ENCODE measurements at places on chromosomes 3 and 15.

DNA sequence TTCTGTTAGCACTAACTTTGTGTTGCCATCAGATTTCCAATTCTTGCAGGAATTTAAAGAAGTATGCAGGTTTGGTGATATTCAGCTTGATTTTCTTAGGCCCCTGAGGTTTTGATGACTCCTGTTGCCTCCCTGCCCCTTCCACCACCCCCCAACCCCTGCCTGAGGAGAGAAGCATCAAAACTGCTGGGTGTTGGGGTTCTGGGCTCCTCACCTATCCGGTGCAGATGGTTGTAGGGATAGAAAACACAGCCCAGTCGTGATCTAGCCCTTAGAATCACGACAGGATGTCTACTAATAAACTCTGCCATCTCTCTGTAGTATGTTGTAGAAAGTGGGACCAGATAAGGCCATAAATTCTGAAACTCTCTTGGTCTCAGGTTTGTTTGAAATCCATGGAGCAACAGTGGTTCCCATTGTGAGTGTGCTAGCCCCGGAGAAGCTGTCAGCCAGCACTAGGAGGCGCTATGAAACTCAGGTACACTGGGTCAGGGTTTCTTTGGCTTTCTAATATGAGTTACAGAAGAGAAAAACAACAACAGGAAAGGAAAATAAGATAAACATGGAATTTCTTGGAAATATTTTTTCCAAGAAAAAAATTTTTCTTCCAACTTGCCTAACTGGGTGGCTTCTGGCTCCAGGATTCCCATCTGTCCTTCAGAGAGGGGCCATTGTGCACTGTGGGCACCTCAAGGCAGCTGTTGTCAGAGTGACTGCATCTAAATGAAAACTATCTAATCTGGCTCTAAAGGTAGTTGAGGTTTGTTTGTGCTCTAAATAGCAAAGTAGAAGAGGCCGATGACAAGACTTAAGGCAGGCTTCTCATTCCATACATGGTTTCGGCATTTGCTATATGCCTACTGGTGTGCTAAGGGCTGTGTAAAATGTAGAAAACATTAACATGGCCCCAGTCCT, 8.7 kb downstream of the SRP14 start:
- peak; percentile 11 for DNase-seq

- peak; percentile 79 for DNase-seq
Measured at GRCh38 chr15:70198441-70199123, 100.9 kb upstream of the TLE3 start.

GRCh38 chr3:111924283-111924682, 54.5 kb upstream of the ABHD10 start:
- DNase-seq = no peak

GRCh38 chr3:81823882-81824395, 62.5 kb upstream of the GBE1 start:
- DNase-seq = no peak

- DNase-seq = no peak
Measured at GRCh38 chr3:58659051-58659675, 7.4 kb downstream of the FAM3D start.

DNA sequence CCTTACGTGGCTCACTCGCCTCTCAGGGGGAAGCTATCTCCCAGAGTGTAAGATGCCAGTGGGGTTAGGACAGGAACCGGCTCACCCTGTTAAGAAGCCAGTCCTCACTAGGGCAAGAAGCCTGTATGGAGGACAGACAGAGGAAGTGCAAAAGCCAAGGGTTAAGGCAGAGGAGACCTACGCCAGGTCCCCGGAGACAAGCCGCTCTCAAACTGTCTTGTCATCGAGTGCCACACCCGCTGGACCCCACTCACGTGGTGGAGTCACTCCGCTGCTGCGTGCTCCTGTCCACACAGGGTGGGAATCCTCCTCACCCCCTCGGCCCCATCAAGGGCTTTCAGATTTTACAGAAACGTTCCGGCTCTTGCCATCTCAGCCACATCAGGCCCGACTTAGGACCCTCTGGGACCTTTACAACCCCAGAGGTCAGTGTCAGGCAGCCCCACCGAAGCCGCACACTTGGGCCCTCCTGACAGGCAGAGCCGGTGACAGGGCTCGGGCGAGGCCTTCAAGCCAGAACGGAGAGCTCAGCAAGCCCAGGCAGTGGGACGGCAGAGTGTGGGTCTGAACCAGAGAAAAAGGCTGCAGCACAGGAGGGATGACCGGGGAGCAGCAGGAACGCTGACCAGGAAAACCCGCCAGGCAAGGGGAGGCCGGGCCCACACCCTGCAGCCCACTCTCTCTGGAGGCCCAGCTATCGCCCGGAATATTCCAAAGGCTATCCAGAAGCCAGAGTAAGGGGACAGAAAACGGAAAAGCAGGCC, 61.7 kb downstream of the XXYLT1 start:
- DNase-seq = no peak

GRCh38 chr15:60471314-60471713, 7.6 kb downstream of the ICE2 start:
- no peak for DNase-seq

DNA sequence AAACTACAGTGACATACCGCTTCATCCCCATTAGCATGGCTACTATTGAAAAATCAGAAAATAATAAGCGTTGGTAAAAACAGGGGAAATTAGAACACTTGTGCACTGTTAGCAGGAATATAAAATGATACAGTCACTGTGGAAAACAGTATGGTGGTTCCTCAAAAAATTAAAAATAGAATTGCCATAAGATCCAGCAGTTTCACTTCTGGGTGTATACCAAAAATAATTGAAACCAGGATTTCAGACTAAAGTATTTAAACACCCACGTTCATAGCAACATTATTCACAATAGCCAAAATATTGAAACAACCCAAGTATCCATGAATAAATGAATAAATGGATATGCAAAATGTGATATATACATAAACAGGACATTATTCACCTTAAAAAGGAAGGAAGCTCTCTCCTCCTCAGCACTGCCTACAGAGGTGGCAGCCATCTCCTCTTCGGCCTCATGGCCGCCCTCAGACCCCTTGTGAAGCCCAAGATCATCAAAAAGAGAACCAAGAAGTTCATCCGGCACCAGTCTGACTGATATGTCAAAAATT, 34.1 kb downstream of the NGLY1 start:
- DNase-seq = no peak

DNA sequence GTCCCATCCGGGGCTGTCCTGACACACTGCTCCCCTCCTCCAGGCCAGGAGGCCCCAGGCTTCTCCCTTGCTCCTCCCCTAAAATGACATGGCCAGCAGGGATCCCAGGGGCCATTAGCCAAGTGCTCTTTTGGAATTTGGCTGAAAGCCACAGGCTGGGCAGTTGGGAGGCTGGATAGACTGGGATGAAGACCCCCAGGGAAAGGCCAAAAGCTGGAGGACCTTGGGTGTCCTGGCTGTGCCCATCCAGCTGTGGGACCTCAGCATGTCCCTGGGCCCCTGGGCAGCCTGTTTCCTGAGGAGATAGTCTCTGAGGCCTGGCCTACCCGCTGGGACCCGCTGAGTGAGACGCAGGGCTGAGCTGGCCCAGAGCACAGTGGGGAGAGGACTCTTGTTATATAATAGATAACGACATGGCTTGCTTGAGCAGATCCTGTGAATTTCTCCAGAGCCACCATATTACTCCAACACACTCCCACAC, 5.7 kb upstream of the PDE8A start:
- DNase-seq = no peak

DNA sequence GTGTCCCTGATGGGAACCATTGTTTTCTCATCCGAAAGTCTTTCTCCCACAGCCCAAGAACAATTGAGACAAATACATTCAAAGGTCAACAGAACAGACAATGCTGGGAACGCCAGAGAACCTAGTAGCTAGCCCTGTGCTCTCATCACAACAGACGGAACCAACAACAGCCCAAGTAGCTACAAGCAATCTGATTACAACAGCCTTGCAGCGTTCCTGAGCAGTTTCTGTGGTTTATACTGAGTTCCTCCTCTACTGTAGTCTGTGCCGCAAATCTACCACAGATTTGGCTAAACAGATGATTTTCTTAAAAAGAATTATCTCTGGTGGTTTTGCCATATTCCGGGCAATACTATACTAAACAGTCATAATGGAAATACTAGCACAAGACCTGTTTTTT, 435.6 kb downstream of the MECOM start:
- no peak for DNase-seq

- no peak for DNase-seq
Measured at GRCh38 chr3:152266221-152266995, 2.3 kb upstream of the MBNL1 start.

DNA sequence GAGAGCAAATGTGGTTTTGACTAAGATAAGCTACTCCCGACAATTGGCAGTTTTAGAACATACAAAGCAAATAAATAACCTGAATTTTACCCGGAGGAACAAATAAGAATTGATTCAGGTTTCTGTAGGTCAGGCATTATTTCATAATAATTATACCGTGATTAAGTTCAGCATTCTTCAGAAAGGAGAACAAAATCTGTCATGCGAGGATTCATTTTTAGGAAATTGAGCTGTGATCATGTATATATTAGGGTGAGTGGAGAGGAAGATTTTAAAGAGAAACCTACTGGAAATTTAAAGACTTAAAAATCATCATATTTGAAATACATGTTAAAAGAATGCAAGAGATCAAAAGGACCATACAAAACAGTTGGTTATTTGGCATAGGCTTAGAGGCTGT, 20.5 kb downstream of the ZNF609 start:
- DNase-seq = no peak

DNA sequence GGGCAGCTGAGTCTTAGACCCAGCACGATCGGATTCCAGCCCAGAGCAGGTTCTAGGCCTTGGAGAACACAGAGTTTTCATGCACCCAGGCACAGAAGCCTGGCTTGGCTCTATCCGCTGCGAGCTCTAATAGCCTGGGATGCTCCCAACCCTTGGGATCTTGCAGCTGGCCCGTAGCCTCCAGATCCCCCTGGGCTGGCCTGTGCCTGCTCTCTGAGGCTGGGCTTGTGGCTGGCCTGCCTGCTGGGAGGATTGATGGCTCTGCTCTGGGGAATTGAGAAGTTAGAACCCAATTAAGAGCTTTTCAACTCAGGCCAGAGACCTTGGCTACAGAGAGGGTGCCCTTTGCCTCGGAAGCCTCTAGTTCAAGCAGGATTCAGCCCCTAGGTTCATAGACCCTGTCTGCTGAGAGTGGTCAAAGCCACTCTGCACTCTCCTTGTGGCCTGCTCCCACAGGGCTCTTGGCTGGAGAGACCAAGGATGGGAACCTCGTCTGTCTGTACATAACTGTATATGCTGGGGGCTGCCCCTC, 64.4 kb downstream of the MAGEF1 start:
- no peak for DNase-seq

DNA sequence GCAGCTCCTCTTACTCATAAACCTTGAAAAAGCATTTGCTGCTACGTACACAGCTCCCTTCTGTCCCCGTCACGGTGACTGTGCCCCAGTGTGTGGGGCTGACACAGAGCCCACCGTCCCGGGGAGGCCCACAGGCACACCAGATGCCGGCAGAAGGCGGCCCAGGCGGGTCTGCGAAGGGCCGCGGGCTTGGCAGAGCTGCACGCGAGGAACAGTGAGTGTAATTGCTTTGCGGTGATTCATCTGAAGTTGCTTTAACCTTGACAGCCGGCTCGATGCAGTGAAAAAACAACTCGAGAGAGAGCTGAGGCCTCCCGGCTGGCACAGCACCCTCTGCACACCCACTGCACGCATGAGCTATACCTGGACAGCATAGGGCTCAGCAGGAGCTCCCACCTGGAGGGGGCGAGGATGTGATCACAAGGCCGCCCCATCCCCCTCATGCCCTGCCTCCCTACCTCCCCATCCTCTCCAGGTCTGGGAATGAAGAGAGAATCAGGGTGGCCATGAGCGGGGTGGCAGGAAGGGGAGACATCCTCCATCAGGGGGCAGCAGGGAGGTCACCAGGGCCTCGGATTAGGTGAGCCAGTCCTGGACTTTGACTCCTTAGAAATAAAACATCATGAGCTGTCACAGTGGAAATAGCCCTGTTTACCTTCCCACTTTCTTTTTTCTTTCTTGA, 172.7 kb downstream of the MEGF11 start:
- DNase-seq = no peak

GRCh38 chr15:25810631-25811091, 52.5 kb downstream of the ATP10A start:
- DNase-seq = no peak

DNA sequence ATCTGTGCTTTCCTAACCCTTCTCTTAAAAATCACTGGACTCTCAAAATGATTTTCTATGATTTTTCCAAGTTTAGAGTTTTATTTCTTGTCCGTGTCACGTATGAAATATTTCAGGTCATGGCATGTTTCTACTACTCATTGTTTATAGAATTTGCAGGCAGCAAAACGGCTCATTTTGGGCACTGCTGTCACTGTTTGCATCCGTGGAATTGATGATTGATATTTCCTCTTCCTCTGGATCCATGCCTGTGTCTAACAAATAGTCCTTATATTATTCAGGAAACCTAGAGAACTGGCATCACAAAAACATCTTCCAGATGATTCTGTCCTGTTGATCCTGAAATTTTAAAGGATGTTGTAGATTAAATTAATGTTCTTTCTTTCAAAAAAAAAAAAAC, 47.6 kb downstream of the LARS2 start:
- no peak for DNase-seq

DNA sequence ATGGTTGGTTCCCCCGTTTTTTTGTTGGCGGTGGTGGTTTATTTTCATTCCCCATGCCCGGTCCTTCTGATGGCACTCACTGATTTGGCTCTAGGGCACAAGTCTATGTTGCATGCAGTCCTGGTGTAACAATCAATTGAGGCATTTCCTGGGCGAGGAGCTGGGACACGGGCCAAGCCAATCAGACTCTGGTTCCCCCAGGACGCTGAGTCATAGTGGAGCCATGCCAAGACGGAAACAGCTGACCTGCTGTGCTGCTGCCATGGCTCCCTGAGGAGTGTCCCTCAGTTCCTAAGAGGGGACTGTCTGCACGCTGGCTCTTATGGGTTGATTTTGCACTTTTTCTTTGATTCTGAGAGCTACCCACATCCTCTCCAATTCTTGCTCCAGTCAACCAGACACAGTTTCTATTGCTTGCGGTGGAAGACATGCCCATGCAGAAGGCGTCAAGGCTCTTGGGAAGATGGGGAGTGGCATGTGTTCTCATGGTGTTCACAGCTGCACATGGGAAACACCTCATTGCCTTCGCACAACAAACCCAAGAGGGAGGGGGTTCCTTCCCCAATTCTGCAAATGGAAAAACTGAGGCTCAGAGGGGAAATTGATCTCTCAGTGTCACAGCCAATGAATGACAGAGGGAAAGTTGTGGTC, 28.3 kb upstream of the ALDH1L1 start:
- DNase-seq = no peak

GRCh38 chr3:138097192-138098172, 17.9 kb downstream of the DZIP1L start:
- DNase-seq = no peak

GRCh38 chr3:114809668-114810413, 337.2 kb downstream of the ZBTB20 start:
- no peak for DNase-seq

Measured in NCI-H526 treated with DMSO at 0.1 percent for 48 hours (cell line).